ENCODE measurements at places on chromosomes 12 and 14. TPM values are rescaled to one million over a fixed set of nuclear protein-coding genes. Genes with fewer than 3 reads are reported as not detected.

GRCh38 chr14:66603945-66604344 is 96.0 kb downstream of the GPHN start:
- no peak for DNase-seq

DNA sequence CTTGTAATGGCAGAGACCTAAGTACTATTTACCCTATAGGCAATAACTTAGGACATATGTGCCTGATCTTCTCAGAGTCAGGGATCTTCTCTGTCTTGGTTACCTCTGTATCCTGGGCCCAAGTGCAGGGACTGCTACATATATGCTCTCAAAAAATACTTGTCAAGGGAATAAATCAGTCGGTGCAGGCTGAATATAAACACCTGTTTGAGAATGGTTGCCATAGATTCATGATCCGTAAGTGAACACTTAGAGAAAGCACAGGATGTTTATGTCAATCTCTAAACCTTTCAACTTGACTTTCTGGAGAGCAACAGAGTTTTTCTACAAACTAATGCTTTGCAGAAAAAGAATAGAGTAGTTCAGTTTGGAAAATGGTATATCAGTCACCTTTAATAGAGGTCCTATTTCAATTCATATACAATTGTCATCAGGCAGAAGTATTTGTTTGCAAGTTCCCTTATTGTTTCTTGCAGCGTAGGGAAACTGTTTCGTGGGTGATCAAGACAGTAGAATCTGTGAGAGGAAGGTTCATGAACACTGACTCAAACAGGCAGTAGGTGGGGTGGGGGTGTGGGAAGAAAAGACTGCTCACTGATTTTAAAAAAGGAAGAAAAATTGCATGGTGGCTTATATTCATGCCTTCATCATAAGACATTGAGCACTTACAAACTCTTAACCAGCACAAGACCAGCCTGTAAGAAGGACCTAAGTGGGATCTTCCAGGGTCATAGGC is 6.0 kb upstream of the UBE2N start:
- no peak for DNase-seq

- DNase-seq, result no peak
Observed at GRCh38 chr12:57085999-57086492, 2.9 kb upstream of the NAB2 start.

Gene TGM1
- total RNA-seq, result 2.5 TPM

Gene GPD1
- 0.17 TPM for total RNA-seq

Gene TBX5
- not detected for total RNA-seq
